ENCODE measurements at places on chromosomes 7 and 10. TPM values are rescaled to one million over a fixed set of nuclear protein-coding genes. Genes with fewer than 3 reads are reported as not detected.
A peak's percentile ranks its signal among the peaks of the same experiment; 100 is the strongest.

GRCh38 chr7:70573071-70573661 is 558.8 kb upstream of the GALNT17 start:
- no peak for DNase-seq

GRCh38 chr7:66265566-66265965 is 60.4 kb downstream of the TPST1 start:
- DNase-seq = no peak

GRCh38 chr7:45564886-45565455 is 9.2 kb upstream of the ADCY1 start:
- no peak for DNase-seq

GRCh38 chr10:6493521-6494441 is 86.3 kb downstream of the PRKCQ start:
- DNase-seq = no peak

DNA sequence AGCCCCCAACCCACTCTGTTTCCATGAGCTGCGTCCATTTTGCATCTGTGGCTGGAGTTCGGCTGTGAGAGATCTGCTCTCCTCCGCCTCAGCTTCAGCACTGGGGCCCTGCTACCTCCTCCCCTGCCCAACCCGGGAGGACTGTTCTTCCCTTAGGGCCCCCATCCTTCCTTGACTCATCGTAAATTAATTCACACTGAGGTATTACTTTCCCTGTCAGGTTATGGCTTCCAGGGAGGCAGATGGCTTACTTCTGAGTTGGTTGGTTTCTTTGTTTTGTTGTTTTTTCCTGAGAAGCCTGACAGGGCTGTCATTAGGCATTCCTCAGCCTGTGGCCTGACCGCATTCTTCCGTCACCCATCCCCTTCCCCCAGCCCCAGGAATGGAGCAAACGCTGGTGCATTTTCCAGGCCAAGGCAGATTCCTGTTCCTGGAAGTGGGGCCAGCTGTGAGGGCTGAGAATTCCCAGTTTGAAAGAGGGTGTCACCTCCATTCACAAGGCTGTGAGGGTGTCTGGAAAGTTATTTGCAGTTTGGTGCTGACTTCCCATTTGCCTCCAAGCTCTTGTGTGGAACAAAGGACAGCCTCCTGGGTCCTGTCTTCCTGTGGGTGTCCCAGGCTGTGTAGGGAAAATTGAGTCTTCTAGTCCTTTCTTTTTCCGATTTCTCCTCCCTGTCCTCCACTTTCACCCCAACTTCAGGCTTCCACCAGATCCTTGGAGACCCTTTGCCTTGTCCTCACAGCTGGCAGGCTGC is 11.7 kb downstream of the CPA5 start:
- peak; percentile 26 for DNase-seq

GRCh38 chr10:1116051-1116450 is 59.9 kb downstream of the WDR37 start:
- no peak for DNase-seq

DNA sequence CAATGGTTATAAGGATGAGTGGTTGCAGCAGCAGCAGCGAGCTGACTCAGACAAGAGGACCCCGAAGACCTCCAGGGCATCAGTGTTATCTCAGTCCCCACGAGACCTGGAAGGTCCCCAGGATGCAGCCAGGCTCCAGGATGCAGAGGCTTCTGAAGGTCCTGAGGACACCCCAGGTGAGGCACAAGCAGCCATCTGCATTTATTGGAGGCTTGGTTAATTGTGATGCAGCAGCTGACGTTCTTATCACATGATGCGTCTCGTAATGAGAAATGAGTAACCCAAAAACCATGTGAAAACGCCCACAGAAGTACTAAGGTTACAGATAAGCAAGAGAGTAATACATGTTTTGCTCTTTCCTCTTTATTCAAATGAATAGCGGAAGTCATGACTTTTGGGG is 17.4 kb downstream of the C7orf57 start:
- DNase-seq = no peak

- DNase-seq = no peak
Measured at GRCh38 chr7:108263425-108263824, 133.3 kb upstream of the LAMB4 start.

DNA sequence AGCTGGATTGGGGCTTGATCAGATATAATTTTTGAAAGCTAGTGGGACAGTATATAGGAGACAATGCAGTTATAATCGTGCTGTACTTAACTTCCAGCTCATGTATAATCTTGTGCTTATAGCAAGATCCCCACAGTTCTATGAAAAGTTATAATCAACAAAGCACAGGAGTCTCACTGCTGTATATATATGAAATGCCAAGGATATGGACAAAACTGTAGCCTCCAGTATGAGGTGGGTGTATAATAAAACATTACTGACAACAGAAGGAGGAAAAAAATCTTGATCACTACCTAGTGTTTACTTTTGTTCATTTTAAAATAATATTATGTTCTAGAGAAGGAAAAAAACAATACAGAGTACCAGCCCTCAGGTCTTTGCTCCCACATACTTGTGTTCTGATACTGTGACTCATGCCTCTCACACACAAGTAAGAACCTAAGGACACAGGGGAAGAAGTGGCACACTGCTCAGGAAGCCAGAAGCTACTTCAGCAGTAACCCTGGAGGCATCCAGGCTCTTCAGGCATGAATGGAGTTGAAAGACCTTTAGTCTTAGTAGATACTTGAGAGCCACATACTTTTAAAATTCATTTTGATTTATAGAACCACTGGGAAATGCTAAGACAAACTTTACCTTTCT is 265.7 kb upstream of the IMMP2L start:
- DNase-seq = no peak

GRCh38 chr7:22694597-22695207 is 32.3 kb upstream of the IL6 start:
- no peak for DNase-seq

DNA sequence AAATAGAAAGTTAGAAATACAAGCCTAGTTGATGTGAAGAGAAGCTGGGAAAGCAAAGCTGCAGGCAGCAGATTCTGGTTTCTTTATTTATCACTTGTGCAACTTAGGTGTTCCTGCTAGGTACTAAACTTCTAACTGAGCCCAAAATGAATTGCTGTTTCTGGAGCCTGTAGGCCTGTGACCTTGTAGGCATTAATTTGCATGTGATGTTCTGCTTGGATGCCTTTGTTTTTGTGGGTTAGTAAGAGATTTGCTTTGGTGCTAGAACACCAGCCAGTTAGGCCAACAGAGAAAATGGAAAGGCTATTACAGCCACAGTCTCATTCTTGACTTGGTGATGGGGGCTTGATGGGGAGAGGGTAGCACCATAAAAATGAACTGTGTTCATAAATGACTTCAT is 370.7 kb downstream of the PPP1R3A start:
- DNase-seq = no peak

- no peak for DNase-seq
Measured at GRCh38 chr7:4836206-4836661, 25.6 kb downstream of the PAPOLB start.

DNA sequence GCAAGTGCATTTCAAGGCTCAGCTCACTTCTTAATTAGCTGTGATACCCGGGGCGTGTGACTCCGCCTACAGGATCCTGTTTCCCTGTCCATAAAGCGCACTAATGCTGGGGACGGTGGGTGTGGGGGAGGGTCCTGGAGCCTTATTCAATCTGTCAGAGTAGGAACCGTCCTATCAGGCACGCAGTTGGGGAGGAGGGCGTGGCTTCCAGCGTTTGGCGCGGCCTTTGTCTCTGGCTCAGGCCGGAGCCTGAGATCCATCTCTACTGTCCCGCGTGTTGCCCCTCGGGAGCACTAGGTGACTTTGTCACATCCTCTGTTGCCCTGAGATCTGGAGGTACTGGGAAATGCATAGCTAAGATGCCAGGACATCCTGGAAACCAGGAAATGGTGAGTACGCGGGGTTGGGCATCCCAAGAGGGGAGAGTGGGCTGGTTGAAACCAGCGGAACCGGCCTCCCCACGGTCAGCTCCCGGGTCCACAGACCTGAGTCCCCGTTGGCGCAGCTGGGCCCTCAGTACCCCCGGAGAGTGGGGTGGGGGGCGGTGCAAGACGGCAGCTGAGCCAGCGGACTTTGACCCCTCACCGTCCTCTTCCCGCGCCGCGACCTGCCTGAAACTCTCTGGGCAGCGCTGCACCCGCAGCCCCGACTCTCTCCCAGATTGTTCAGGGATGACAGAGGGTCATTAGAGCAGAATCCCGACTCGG is 104.4 kb upstream of the ZNF92 start:
- DNase-seq = no peak

DNA sequence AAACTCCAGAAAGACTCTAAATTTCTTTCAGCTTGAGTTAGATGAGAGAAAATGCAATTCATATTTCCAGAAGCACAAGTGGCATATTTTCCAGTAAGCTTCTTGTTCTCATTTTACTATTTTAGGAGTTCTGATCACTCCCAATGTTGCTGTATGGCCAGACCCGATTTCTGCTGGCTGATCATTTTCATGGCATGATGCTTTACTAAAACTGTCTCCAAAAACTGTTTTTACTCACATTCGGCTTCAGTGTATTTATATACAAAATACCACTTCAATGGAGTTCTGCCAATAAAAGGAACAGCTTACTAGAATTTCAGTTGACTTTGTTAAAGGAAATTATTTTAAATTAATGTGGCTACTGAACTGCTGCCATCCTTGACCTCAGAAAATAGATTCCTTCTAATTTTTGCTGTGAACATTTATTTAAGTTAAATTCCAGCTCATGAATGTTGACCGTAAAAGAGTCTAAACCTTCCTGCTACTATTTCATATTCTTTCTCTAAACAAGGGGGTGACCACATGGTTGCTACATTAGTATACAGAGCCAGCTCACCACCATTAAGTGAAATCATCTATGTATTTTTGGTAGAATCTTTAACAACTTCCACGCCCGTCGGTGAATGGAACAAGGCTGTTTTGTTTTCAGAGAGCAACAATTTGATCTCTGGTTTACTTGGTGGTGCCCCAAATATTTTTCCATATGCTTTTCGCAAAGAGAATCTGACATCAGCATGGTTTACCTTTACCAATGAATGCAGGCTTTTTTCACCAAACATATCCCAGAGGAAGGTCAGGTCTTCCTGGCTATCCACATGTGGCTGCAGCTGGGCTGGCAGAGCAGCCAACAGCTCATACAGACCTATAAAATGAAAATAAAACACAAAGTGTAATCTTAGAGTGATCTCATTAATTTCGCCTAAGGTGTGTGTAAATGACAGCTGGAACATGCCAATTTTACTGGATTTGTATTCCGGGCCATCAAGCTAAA is 101.2 kb downstream of the MPP7 start:
- no peak for DNase-seq

DNA sequence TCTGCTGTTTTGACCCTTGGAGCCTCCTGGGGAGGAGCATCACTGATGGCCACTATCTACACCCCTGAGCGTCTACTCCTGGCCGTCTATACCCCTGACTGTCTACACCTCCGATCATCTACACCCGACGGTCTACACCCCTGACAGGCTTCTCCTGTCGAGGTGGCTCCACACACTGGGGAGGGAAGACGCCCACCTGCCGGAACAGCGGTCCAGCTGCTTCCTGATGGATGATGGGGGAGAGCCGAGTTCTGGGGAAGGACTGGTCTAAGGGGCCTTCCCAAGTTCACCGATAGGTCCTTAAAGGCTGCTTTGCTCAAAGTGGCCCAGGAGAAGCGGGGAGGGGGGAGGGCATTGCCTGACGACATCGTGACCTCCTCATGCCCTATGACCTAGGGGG is 39.4 kb downstream of the GBX1 start:
- no peak for DNase-seq

- DNase-seq = no peak
Measured at GRCh38 chr7:27237735-27238334, 4.8 kb upstream of the EVX1 start.

DNA sequence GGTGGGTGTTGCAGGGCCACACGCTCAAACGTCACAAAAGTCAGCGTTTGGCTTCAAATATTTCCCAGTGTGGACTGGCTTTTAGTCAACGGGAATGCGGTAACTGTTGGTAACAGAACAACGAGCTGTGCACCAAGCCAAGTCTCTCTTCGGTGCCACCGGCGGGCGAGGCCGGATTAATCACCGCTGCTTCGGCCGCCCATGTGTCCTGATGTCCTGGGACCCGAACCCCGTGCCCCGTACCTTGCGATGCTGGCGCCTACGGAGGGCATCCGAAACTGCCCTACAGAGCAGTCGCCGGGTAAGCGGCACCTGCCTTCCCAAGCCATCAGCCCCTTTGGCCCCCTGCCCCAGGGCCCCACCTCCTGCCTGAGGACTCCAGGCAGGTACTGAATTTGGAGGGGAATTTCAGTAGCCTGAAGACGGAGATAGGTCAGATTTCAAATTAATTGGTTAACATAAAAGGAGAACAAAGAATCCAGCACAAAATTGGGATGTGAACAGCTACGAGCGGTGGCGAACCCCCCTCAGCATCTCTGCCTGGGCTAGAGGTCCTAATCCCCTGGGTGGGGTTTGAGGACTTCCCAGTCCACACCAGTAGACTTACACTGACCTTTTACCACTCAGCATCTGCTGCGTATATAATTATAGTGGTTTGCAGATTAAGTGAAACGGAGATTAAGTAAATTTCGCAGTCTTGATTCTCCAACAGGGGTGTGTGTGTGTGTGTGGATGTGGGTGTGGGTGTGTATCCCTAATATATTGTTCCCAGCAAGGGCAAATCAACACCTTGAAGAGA is at the start of gene LRRC72:
Gene LRRC72 (plus strand): TSS at position 84 of the 799 bp plus-strand sequence. CDS start 128 bp downstream, at position 212.
- no peak for DNase-seq

GRCh38 chr10:70651661-70652060 is 20.6 kb upstream of the ADAMTS14 start:
- DNase-seq = no peak

DNA sequence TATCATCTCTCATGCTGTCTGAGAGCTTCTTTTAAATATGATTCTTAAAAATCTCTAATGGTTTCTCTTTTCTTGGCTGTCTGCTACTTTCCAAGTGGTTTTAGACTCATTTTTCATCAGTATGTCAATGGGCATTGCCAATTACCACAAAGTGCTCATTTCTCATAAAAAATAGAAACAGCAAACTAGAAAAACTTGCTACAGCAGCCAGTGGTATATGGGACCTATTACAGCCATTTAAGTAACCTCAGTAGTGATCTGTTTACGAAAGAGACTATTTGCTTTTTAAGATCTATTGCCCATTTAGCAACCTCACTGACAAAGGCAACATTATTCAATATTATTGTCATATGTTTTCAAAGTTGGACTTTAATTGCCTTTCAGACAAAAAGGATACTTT is 207.1 kb upstream of the RHOBTB1 start:
- DNase-seq = no peak

GRCh38 chr7:6228361-6229229 is 43.8 kb downstream of the CYTH3 start:
- no peak for DNase-seq

GRCh38 chr7:126700807-126701604 is 551.7 kb downstream of the GRM8 start:
- DNase-seq = no peak

- DNase-seq = no peak
Measured at GRCh38 chr7:137003086-137003485, 134.6 kb downstream of the CHRM2 start.

RPEL1 gene
- total RNA-seq = not detected

HOXA5 gene
- 12.9 TPM for total RNA-seq

CYP3A5 gene
- 88.9 TPM for total RNA-seq

CRHR2 gene
- 0.17 TPM for total RNA-seq

MTURN gene
- 26.9 TPM for total RNA-seq

CALML5 gene
- total RNA-seq = 10.5 TPM

SLC25A13 gene
- total RNA-seq = 41.6 TPM

PNLIP gene
- total RNA-seq = not detected

PPP2R2D gene
- 37.0 TPM for total RNA-seq

ANXA11 gene
- total RNA-seq = 174 TPM

ZNF746 gene
- 21.0 TPM for total RNA-seq

HOXA6 gene
- total RNA-seq = 7.5 TPM

TMEM176A gene
- total RNA-seq = 3.8 TPM

GRID2IP gene
- 2.6 TPM for total RNA-seq

C10orf105 gene
- total RNA-seq = 0.11 TPM

MBL2 gene
- not detected for total RNA-seq

ANKRD7 gene
- 73.0 TPM for total RNA-seq

HHEX gene
- total RNA-seq = 3.0 TPM

GALNT17 gene
- total RNA-seq = 58.1 TPM

YAE1 gene
- 28.3 TPM for total RNA-seq

IRF5 gene
- total RNA-seq = 6.0 TPM

Measured in prostate gland (tissue), 2 donors.